ENCODE measurements at places on chromosomes 6 and 20.

DNA sequence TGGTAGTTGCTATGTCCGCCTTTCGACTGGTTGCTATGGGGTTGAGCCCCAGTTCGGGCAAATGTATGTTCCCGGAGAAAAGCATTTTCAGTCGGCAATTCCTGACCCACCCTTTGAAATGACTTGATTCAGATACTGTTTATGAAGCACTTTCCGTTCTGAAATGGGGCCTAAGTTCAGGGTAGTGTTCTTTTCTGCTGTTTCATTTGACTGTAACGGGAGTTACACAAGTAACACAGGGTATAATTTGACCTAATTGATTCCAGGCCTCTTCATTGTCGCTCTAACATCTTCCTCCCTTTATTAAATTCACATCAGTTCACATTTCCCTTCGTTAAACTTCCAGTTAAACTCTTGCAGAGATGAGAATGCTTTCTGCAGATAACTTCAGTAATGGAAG, 85.5 kb downstream of the BMP6 start:
- no peak for DNase-seq

GRCh38 chr6:37673436-37673835, 24.2 kb downstream of the MDGA1 start:
- DNase-seq = no peak

GRCh38 chr20:63322146-63322932, 29.4 kb downstream of the COL20A1 start:
- no peak for DNase-seq

- DNase-seq = no peak
Measured at GRCh38 chr6:149842331-149842730, 21.8 kb downstream of the LRP11 start.

Data from immature natural killer cell (primary cell).